NCI-H1694 (cell line): ENCODE measurements at places on chromosomes 12 and 14.
A peak's percentile ranks its signal among the peaks of the same experiment; 100 is the strongest.

DNA sequence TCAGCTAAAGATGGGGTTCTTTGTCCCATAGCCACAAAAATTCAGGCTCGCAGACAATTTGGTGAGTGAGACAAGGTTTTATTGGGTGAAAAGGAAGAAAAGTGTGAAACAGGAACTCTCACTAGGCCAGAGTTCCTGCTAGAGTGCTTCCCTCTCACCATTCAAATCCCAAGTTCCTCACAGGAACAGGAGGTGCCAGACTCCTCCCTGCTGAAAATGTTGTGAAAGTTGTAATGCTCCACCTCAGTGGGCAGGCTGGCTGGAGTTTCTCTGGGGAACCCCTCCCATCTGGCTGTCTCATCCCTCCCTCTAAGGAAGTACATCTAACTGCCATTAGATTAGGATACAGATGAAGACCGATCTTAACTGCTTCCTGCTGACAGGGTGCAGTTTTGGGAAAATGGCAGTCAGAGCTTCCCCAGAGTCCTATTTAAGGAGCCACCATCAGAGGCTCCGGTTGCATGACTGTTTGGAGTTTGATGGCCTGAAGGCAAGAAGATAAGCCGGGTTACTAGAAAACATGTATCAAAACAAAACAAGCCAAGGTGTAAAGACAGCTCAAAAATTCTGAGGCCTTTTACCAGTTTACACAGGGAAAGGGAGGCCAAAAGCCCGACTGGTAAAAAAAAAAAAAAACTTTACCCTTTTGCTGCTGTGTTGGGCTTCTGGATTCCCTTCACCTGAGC lies 127.6 kb downstream of the FSCB start:
- no peak for DNase-seq

- DNase-seq, result no peak
These were observed 1.0 kb upstream of the ATG14 start for GRCh38 chr14:55412676-55413075.

GRCh38 chr14:106207316-106207715 lies 680.9 kb downstream of the TMEM121 start:
- no peak for DNase-seq

- DNase-seq, result peak; percentile 20
These were observed 1165.4 kb downstream of the TMEM121 start for GRCh38 chr14:106691601-106692291.

DNA sequence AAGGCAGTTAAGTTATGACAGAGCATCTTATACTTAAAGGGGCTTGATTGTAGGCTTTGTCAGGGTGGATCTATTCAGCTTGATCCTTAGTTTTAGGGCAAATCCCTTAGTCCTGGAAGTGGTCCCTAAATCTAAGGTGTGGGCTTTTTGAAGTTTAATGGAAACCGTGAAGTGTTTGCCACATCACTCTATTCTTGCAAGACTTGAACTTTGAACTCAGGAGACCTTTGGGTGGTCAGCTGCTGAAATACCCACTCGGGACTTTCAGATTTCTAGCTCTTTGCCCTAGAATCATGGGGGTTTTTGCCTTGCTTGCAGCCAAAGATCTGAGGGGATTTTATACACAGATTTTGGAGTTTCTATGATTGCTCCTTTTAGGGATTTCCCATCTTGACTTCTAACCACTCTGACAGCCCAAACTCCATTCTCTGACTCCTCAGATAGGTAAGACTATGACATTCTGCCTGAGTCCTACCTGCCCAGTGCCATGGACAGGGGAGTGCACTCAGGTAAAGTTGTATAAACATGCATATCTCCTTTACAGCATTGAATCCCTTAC lies 39.9 kb downstream of the SNAPC1 start:
- DNase-seq, result no peak

DNA sequence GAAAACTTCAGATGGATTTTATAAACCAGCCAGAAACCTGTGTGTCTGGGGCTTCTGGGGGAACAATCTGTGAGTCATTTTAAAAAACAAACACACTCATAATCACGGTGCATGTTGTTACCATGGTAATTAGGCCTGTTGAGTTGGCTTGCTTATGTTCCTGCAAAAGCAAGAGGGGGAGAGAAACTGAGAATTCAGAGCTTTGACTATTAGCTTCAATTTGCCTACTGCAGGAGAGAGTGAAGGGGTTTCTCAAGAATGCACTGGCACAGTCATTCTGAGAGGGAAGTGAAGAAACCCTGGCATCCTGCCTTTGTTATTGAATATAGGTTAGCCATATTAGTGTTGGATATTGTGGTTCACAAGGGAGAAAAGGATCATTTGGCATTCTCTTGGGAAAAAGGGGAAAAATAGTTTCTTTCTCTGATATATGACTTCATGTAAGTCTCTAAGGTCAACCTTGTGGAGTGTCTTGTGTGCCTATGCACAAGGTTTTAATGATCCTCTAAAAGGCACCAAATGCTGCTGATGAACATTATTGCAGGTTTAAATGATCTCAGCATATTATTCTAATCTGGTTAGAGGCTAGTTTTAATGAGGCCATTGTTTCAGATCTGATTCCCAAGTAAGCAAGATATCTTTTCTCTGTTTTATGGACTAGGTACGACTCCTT lies 12.9 kb downstream of the GNG2 start:
- DNase-seq, result peak; percentile 60

DNA sequence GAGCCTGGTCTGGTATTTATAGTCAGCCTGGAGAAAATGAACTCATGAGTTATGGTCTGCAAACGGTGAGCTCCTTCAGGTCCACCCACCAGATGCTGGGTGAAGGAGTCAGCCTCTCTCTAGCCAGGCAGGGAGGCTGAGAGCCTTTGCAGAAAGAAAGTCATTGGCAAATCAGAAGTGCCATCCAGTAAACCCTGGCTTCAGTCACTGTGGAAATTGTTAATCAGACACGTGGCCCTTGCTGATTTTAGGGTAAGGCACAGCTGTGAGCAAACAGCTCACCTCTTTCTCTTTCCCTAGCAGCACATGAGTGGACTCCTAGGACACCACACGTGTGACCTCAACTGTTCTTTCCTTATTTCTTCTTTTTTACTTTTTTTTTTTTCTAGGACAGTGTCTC lies 44.9 kb downstream of the CHST11 start:
- no peak for DNase-seq
